GM06990 (cell line): ENCODE measurements at places on chromosomes 13 and 19.

- no peak for DNase-seq
Measured at GRCh38 chr19:5154129-5154798, 185.4 kb downstream of the KDM4B start.

DNA sequence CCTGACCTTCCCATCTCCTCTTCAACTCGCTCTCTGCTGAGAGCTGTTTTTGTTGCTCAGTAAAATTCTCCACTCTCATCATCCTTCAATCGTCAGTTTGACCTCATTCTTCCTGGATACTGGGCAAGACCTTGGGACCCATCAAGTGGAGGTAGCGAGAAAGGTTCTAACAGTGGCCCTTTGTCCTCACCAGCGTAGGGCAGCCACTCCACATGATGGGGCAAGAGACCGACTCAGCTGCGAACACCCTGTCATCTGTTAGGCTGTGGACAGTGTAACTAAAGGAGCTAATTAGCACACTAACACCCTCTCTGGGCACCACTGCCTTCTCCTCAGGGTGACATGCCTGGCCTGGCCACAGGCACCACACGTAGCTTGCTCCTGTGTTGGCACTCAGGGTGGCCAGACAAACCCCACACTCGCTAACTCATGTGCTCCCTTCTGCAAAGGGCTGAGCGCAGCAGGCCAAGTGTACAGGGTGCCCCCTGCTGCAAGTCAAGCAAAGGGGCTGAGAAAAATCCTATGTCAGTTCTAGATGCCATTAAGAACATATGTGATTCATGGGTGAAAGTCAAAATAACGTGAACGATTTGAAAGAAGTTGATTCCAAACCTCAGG is 1216.0 kb downstream of the SLITRK5 start:
- DNase-seq, result no peak

DNA sequence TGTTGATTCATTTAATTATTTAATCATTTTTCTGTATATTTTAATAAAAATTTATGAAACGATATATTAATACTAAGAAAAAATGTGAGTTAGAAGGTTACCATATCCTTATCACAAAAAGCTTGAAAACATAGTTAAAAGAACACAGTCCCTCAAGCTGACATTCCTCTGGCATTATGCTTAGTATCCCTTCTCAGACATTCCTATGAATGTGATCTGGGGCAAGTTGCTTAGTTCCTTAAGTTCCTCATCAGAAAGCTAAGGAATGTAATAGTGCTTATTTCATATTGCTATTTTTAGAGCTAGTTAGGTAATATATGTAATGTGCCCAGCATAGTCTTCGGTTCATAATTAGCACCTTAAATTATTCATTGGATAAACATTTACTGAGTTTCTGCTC is 122.8 kb downstream of the MTUS2 start:
- DNase-seq, result no peak

DNA sequence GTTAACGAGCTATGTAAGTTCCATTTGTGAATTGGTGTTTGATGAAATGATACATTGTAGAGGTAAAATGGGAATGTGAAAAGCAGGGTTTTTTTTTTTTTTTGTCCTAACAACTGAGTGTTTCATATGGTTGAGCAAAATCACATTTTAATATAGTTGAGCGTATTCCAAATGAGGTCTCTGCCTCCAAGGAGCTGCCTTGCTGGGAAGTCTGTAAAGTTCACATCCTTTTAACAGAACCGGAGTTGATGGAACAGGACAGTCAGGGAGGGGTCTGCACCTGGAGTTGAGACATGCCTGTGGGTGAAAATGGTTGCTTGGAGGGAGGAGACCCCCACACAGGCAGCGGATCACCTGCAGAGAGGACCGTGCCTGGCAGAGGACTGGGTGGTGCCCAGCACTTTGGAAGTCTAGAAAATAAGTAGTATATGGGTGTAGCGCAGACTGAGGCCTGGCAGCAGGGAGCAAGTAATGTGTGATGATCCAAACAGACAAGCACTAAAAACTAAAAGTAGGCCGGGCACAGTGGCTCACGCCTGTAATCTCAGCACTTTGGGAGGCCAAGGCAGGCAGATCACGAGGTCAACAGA is 75.2 kb upstream of the UBAC2 start:
- no peak for DNase-seq
